ENCODE measurements at places on chromosomes 6 and 20.

DNA sequence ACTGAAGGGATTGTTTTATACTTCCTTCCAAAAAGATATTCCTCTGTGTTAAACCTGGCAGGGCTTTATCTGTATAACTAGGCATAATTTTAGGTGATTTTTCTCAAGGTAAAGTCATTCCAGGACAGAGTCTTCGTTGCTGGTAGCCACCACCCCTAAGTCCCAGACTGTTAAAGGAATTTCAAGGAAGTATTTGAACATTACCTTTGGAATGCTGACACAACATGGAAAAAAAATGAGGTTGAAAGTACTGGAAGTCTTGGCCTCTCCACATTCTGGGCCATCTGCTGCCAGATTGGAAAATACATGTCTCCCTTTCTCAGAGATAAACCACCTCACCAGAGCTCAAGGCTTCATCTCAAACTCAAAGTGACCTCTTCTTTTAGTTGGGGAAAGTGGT is 27.0 kb upstream of the ETV7 start:
- DNase-seq, result no peak

DNA sequence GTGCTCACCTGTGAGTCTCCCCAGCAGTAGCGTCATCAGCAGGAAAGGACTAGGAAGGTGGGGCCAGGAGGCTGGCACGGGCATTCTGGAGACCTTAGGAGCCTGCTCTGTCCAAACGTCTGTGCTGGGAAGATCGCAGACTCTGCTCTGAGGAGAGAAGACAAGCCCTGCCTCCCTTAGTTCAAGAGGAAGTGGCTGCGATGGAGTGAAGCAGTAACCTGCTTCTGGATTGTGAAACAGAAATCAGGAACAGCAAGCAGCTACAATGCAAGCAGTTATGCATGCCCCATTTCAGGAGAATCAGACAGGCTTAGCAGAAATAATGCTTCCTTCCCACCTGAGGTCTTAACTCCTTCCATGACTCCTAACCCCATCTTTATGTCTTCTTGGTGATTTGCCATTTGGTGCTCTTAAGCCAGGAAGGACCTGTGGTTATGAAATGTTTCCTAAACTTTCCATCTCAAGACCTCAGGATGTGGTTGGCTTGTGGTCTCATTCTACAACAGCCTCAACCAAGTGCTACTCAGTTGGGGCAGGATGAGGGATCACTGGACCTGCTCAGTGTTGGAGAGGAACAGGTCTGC is at the start of gene SIRPB1:
TSS of gene SIRPB1 (minus strand) at position 149 of the 584 bp plus-strand sequence. CDS start at position 84, 65 bp downstream.
- peak; percentile 89 for DNase-seq

DNA sequence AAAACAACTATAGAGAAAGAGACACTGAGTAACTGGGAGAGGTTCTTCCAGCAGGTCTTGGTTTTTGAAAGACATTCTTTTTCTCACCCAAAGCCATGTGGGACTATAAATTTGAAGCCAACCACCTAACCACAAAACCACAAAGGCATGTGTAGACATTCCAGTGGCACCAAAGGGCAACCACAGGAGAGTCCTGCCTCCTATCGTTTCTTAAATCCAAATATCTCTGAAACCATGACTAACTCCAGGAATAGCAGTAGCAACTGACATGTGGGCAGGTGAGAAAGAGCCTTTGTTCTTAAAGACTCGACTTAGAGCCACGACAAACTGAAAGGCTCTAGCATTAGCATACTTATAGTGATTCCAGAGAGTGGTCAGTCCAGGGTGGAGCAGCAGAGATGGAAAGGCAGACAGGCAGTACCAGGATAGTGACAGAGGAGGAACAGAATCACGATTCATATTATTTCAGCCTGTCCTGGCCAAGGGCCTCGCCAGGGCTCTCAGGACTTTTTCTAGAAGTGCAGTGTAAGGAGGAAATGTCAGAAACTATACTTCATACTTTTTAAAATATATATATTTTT is 9.4 kb upstream of the COL9A1 start:
- DNase-seq, result no peak

DNA sequence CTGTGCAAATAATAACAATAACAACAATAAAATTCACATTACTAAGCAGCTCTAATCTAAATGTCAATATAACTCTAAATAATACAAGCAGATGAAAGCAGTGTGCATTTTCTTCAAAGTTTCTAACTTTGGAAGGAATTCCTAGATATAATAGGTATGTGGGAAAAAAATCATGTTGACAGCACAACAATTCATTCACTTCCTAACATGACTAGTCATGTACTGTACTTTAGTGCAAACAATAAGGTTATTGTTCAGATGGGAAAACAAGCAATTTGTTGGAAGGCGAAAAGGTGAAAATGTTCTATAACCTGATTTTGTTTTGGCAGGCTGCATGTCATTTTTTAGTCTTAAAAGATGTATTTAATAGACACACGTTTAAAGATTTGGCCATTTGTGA is 484.3 kb upstream of the JAG1 start:
- no peak for DNase-seq

DNA sequence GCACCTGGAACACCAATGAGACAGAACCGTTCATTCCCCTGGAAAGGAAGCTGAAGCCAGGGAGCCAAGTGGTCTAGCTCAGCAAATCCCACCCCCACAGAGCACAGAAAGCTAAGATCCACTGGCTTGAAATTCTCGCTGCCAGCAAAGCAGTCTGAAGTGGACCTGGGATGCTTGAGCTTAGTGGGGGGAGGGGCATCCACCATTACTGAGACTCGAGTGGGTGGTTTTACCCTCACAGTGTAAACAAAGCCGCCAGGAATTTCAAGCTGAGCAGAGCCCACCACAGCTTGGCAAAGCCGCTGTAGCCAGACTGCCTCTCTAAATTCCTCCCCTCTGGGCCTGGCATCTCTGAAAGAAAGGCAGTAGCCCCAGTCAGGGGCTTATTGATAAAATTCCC is 53.1 kb downstream of the KIF16B start:
- DNase-seq, result no peak

- no peak for DNase-seq
Measured at GRCh38 chr6:94349227-94349626, 929.9 kb upstream of the EPHA7 start.
